Activated naive CD8-positive, alpha-beta T cell treated with anti-CD3 and anti-CD28 coated beads, Interleukin-2, amount 50 U/mL, for 24 hours (primary cell): ENCODE measurements at places on chromosomes 2 and 18.
A peak's percentile ranks its signal among the peaks of the same experiment; 100 is the strongest.

- H3K27ac ChIP-seq = no peak overlapping the region
- no peaks in the 10 kb centered on the region for H3K4me1 ChIP-seq
- no peak overlapping the region for H3K4me3 ChIP-seq
Measured at GRCh38 chr2:177098001-177098613, 114.5 kb upstream of the HNRNPA3 start.

GRCh38 chr2:57884281-57884680 is 162.3 kb upstream of the VRK2 start:
- DNase-seq = no peak
- H3K4me3 ChIP-seq = no peak overlapping the region
- H3K27me3 ChIP-seq = no peaks in the 10 kb centered on the region
- no peak overlapping the region for H3K27ac ChIP-seq
- no peaks in the 10 kb centered on the region for H3K36me3 ChIP-seq

DNA sequence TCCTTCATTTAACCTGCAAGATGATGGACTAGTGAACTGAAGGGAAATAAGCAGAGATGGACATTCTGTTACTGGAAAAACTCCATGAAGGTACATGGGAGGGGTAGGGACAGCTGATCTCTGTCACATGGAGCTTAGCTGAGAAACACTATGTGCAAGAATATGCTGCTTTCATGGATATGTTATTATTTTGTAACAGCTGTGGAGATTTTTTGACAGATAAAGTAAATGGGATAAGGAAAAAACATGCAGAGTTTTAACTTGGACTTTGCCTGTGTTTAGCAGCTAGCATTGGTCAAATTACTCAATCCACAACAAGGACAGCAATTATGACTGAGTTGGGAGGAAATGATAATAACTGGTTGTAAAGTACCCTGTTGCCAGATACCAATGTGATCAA is 28.7 kb upstream of the HNRNPA3 start:
- no peaks in the 10 kb centered on the region for H3K4me1 ChIP-seq
- no peaks in the 10 kb centered on the region for H3K36me3 ChIP-seq
- no peaks in the 10 kb centered on the region for H3K27me3 ChIP-seq

- H3K27ac ChIP-seq = no peak overlapping the region
- no peak for DNase-seq
- H3K4me3 ChIP-seq = no peak overlapping the region
- no peaks in the 10 kb centered on the region for H3K36me3 ChIP-seq
Measured at GRCh38 chr18:9659499-9660375, 45.4 kb upstream of the PPP4R1 start.

- H3K4me3 ChIP-seq = no peak overlapping the region
- no peak overlapping the region for H3K27ac ChIP-seq
- H3K4me1 ChIP-seq = peaks cover 11% of the 10 kb centered on the region
- H3K27me3 ChIP-seq = peaks cover 2% of the 10 kb centered on the region
Measured at GRCh38 chr2:119718501-119719260, 39.7 kb downstream of the TMEM177 start.

DNA sequence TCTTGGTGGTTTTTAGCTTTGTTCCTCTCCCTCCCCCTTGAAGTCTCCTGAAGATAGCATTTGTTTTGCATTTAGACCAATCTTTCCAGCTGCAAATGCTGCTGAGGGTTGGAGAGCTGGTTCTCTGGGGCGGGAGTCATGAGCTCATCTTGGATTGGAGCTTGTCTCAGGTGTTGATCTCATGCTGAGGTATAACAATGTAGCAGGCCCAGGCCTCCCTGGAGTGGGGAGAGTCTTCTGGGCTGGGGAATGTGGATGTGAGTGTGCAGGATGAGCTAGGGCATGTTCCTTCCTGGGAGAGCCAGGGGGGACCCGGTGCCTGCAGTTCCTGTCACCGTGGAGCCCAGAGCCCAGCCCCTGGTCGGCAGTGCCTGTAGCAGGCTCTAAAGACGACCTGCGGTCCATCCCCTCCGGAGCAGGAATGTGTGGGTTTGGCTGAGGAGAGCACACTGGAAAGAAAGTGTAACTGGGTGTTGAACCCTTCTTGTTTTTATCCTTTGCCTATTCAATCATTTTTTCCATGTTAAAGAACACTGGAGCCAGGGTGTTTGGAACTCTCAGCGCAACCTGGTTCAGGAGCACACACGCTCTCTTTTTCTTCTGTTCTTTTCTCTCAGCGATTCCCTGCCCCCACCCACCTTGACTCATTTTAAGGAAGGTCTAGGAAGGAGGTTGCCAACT is 2.7 kb downstream of the ZNF532 start:
- H3K4me1 ChIP-seq = peaks cover 5% of the 10 kb centered on the region
- no peak overlapping the region for H3K27ac ChIP-seq
- no peak for DNase-seq
- no peak overlapping the region for H3K4me3 ChIP-seq

GRCh38 chr2:119659601-119660342 is 19.2 kb upstream of the TMEM177 start:
- peaks cover 7% of the 10 kb centered on the region for H3K27me3 ChIP-seq
- H3K27ac ChIP-seq = no peak overlapping the region
- H3K36me3 ChIP-seq = no peaks in the 10 kb centered on the region
- H3K4me3 ChIP-seq = no peak overlapping the region
- DNase-seq = peak; percentile 56
- H3K4me1 ChIP-seq = no peaks in the 10 kb centered on the region

GRCh38 chr2:206324869-206325268 is 50.4 kb downstream of the ZDBF2 start:
- H3K4me3 ChIP-seq = no peak overlapping the region
- H3K4me1 ChIP-seq = no peaks in the 10 kb centered on the region
- no peak overlapping the region for H3K27ac ChIP-seq
- DNase-seq = no peak

DNA sequence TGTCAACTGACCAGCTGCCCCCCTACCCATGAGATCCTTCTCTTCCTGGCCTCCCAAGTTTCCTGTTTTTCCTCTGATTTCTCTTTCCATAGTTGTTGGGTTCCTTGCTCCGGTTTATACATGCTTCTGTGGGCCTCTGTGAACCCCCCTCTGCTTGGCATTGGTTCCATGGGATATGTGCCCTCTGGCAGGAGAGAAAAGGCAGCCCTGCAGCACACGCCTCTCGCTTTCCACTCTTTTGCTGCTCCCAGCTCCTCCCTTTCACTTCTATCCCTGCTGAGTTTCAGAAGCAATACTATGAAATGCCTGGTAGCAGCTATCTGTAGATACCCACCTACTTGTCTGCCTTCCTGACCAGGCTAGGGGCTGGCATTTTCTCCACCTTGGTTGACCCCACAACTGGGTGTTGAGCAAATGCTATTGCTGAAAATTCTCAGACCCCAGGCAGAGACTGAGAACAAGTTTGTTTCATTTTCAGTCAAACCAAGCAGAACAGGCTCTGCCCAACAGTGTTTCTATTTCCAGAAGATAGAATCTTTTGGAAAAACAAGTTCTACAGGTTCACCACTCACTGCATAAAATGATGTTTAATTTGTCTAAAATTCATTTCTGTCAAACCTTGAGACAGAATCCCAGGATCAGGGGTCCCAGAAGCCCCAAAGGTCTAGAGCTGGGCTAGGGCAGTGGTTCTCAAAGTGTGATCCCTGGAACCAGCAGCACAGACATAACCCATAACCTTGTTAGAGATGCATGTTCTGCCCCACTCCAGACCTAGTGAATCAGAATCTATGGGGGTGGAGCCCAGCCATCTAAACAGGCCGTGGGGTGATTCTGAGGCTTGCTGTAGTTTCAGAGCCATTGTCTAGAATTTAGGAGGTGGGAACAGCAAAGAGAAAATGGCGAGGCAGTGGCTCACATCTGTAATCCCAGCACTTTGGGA is 13.4 kb downstream of the CAPG start:
- peaks cover 11% of the 10 kb centered on the region for H3K4me1 ChIP-seq
- H3K27me3 ChIP-seq = no peaks in the 10 kb centered on the region
- no peak for DNase-seq
- H3K36me3 ChIP-seq = peaks cover 2% of the 10 kb centered on the region
- H3K27ac ChIP-seq = no peak overlapping the region

DNA sequence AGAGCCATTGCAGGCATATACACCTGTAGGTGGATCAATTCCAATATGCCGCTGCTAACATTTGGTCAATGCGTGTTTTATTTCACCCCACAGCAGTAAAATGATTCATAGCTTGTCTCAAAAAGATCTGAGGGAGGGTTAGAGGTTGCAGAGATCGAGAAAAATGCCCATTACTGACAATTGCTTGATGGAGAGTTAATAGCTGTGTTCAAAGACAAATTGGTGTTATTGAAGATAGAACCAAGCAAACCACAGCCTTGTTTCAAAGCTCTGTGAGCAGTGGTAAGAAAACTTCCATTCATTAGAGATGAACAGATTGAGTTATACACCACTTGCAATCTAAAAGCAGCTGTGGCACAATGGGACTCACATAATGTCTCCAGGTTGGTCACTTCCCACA is 95.4 kb downstream of the KCNE4 start:
- H3K27me3 ChIP-seq = no peaks in the 10 kb centered on the region
- no peaks in the 10 kb centered on the region for H3K4me1 ChIP-seq
- H3K4me3 ChIP-seq = no peak overlapping the region
- no peaks in the 10 kb centered on the region for H3K36me3 ChIP-seq

DNA sequence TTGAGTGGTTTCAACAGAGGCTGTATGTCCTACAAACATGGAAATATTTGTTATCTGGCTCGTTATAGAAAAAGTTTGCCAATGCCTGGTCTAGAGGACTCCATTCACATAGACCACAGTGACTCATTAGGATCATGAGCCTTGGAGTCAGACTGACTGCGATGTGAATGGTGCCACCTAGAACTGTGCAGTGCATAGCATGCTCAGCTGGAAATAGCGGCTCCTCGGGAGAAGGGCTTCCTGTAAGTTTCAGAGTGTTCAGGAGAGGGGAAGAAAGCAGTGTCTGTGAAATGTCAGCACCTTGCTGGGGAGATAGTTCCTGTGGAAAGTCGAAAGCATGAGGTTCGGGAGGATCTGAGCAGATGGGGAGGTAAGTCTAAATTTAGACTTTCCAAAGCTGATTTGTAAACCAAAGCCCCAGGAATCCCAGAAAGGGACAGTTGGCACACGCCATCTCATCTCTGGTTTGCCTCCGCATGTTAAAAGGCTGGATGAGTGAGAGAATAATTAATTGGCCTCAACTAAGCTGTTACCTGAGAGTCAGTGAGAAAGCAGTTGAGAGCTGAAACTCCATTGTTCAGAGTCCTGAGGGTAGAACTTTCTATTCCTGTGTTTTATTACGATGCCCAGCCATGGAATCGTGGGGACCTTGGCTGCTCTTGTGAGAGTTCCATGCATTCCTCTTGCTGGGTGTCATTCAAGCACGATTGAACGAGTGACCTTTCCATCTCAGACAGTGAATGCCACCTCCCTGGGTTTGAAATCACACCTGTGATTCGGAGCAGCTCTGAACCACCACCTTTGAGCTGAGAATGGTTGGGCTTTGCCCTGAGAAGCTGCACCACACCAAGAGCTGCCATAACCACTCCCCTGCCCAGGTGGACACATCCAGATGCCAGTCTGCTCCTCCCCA is 99.5 kb downstream of the MAPK4 start:
- H3K27ac ChIP-seq = no peak overlapping the region
- no peak for DNase-seq
- no peaks in the 10 kb centered on the region for H3K27me3 ChIP-seq
- no peaks in the 10 kb centered on the region for H3K36me3 ChIP-seq
- no peak overlapping the region for H3K4me3 ChIP-seq
- H3K4me1 ChIP-seq = no peaks in the 10 kb centered on the region

GRCh38 chr2:181421464-181421863 is 35.7 kb upstream of the ITGA4 start:
- H3K4me1 ChIP-seq = peaks cover 25% of the 10 kb centered on the region
- H3K27ac ChIP-seq = peak overlapping the region; percentile 58
- no peak overlapping the region for H3K4me3 ChIP-seq
- H3K36me3 ChIP-seq = no peaks in the 10 kb centered on the region
